ENCODE measurements at places on chromosomes 4 and X.

DNA sequence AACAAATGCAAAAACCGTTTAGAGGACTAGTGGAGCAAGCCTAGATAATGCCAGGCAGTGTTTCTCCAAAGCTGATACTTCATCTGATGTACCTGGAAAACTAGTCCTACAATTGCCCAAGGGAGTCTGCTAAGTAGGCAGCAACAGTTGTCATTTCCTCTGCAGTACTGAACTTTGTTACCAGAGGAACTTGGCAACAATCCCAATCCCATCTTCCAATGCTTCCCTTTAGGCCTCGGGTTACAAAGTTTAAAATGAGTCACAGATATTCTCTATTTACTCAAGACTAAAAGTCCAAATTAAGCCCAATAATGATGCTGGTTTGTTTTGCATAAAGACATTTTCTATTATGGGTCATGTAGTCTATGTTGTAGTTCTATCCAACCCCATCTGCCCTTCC lies 120.0 kb upstream of the GLRA2 start:
- DNase-seq, result no peak

- peak; percentile 18 for DNase-seq
Measured at GRCh38 chrX:129686422-129686948, 31.7 kb upstream of the APLN start.

DNA sequence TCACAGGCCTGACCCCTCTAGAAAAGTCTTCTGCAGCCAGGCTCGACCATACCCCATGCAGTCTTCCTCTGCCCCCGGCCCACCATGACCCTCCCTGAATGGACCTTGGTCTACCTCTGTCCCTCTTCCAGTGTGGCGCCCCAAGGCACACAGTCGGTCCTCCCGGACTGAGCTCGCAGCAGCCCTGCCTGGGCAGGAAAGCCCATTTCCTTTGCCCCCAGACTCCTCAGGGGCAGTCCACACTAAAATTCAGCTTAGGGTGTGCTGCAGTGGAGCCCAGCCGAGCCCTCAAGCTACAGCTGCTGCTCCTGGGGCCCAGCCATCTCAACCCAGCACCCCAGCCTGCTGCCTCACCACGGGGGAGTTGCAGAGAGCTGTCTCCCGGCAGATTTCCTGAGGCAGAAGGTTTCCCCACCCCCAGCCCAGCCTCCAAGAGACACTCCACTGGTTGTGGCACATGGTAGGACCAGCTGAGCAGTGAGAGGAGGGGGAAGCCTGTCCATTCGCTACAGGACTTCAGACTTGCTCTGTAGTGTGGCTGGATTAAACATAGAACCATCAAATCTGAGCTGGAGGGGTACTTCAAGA lies 37.5 kb upstream of the IQSEC2 start:
- no peak for DNase-seq

GRCh38 chr4:147102596-147102995 lies 156.9 kb upstream of the TTC29 start:
- DNase-seq, result no peak

DNA sequence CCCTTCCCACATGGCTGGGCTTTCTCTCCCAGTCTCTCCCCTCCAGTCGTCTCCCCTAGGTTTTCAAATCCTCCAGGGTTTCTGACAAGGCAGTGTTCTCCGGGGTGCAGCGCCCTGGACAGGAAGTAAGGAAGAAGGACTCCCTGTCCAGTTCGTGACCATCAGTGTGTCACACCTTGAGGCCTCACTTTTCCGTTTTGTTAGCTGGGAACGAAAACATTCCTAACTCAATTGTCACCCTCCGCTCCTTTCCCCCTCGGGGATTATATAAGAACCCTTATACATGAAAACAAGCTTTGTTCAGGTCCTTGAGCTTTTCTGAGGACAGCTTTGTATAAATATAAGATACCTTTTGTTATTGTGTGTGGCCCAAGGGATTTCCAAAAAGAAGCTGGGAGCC lies 92.1 kb downstream of the KDR start:
- DNase-seq, result no peak

DNA sequence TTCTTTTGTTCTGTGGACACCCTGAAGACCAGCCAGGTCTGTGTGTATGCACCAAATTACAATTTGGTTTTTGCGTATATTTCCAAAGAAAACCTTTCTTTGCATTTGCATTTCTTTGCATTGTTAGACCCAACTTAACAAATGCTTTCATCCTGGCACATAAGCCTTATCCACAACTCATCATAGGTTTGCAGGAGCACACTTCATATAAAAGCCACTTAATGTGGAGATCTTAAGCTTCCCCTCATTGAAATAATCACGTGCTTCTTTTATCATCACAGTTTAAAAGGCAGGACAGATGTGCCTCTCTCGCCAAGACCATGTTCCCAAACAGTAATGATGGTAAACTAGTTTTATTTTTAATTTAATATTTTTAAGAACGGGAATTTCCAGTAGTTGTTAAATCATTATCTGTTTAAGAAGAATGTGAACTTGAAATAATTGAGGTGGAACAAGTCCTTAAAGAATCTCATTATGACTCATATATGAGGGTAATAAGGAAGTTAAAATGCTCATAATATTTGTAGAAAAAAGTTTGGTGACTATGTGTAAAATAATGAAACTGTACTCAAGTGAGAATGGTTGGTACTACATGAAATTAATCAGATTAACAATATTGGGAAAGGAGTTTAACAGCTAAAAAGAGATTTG lies 65.5 kb downstream of the GLRA3 start:
- no peak for DNase-seq

DNA sequence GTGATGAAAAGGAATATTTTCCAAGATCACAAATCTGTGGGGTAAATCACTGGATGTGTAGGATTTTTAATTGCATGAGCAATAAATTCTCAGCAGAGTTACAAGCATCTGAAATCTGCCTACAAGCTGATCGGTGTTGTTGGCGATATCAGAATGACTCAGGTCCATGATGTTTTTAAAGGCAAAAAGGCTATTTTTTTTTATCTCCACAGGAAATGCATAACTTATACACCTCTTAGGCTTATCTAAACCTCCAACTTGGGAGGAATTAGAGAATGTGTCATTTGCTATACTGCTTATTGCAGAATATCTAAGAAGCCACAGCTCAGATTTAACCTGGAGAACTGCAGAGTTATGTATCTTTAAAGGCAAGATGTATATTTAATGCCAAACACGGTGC lies 61.6 kb downstream of the KIT start:
- no peak for DNase-seq

DNA sequence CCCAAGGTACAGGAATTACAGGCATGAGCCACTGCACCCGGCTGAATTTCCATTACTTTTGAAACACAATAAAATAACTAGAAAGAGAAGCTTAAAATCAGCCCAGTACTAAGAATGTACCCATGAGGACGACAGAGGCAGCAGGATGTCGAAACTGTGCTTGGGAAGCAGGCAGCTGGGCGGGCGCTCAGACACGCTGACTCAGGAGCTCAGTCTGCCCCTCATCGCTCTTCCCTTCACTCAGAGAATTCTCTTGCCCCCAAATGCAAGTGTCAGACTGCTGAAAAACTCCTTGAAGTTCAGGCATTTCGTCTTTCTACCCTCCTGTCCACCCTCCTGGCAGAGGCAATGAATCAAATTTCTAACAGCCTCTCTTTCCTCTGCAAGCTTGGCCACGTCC lies 41.0 kb upstream of the CDKN2AIP start:
- DNase-seq, result no peak

DNA sequence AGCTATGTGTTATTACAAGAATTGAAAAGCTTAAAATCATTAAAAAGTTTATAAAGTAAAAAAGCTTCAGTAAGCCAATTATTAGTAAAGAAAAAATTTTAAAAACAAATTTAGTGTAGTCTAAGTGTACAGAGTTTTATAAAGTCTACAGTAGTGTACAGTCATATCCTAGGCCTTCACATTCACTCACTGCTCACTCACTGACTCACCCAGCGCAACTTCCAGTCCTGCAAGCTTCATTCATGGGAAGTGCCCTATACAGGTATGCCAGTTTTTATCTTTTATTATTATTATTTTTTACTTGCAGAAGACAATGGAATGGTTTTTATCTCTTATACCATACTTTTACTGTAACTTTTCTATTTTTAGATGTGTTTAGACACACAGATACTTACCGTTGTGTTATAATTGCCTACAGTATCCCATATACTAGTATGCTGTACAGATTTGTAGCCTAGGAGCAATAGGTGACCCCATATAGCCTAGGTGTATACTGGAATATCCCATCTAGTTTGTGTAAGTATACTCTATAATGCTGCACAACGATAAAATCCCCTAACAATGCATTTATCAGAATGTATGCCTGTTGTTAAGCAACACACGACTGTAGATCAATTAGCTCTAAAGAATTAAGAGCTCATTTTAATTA lies 230.7 kb downstream of the DCLK2 start:
- DNase-seq, result no peak

- DNase-seq, result no peak
Measured at GRCh38 chr4:118398226-118399090, 45.7 kb upstream of the PRSS12 start.

GRCh38 chr4:55330241-55330640 lies 15.8 kb upstream of the SRD5A3 start:
- DNase-seq, result no peak

DNA sequence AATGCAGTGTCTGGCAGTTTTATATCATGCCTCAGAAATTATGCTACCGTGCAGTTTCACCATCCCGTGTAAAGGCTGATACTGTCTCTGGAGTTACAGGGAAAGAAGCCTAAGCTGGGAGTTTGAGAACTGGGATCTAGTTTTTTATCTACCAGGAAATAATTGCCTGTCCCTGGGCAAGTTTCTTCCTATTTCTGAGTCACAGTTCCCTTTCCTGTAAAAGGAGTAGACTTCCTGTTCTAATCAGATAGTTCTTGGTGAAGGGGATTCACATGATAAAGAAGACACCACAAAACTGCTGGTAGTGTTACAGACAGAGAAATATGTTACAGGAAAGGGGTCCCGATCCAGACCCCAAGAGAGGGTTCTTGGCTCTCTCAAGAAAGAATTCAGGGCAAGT lies 17.1 kb downstream of the HERC3 start:
- DNase-seq, result no peak

DNA sequence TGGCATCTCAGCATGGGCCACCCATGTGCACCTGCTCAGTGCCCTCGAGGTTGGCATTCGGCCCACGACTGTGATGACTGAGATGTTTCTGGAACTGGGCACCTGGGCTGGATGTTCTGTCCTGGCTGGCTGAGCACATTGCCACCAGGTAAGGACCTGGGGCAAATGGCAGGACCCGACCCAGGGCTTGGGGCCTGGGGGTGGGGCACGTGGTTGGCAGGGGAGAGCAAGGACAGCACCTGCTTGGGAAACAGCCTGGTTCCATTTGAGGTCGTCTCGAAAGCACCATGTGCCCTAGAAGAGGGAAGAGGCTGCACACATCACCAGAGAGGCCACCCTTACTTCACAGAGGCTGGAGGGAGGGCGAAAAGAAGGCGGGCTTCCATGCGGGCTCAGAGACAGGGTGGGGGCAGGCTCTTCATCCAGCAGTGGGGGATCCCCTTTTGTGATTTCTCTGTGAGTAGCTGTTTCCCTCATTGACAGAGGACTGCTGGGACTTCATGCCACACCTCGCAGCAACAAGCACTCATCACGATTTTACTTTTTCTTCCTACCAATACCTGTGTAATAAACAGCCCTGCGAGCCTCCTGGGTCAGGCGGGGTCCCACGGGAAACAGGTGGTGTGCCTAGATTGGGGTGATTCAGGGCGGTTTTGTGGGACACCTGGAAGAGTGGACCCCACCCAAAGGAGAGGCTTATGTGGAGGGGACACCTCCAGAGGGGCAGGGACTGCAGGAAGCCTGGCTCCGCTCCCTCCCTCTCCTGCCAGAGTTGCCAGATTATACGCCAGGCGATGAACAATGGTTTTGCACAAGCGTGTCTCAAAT lies 12.0 kb downstream of the TMEM187 start:
- no peak for DNase-seq

- DNase-seq, result no peak
Measured at GRCh38 chr4:124640022-124640730, 72.4 kb downstream of the ANKRD50 start.

DNA sequence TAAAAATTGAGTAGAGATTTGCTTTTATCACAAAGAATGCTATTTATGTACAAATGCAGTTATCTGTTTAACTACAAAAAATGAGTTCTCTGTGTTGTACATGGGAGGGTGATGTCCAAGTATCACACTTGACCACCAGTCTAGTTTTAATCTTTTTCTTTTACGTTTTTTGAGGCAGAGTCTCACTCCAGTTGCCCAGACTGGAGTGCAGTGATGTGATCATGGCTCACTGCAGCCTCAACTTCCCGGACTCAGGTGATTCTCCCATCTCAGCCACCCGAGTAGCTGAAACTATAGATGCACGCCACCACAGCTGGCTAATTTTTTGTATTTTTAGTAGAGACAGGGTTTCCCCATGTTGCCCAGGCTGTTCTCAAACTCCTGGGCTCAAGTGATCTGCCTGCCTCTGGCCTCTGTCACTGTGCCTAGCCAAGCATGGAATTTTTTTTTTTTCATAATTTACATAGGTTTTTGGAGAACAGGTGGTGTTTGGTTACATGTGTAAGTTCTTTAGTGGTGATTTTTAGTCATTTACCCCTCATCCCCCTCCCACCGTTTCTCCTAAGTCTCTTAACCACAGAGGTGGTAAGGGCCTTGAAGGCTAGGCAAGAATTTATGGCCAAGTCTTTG lies 47.9 kb upstream of the RPA4 start:
- no peak for DNase-seq

DNA sequence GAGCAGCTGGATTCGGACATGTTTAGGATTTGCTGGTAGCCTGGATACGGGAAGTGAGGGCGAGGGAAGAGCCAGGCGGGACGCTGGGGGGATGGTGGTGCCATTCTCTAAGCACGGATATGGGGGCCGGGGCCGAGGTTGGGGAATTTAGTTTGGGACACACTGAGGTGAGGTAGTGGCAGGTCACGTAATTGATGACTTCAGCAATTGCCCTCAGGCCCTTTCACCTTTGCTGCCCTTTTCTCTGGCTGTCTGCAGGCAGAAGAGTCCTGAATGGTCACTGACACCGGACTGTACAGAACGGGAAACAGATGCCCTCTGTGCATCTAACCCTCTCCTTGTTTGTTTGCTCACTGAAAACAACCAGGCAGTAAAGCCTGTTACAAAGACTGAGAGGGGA lies 16.9 kb upstream of the HMGB3 start:
- no peak for DNase-seq

GRCh38 chr4:36152735-36153134 lies 91.6 kb downstream of the ARAP2 start:
- DNase-seq, result no peak

DNA sequence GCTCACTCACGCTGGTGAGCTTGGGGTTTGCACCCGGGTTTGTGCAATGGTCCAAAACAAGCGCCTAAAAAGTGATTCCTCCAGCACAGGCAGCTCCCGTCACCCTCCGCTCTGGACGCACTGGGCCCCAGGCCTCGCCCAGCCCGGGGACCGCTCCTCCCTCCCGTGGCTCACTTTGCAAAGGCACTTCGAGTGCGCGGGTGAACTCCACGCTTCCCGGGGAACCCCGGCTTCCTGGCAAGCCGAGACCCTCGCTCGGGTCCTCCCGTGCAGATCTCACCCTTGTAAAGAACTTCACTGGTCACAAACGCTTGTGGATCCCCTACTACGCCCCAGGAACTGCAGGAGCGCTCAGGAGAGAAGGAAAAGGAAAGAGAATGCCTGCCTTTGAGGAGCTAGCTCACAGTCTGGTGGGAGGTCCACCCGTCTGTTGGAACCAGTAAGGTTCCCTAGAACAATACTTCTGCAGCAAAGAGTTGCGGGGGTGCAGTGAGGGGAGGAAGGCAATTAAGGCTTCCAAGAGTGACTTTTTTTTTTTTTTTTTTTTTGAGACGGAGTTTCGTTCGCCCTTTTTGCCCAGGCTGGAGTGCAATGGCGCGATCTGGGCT lies at the start of gene CTPS2:
TSS of gene CTPS2 (minus strand) at position 122 of the 608 bp plus-strand sequence. CDS start 9,767 bp downstream, outside the sequence.
- DNase-seq, result no peak

- no peak for DNase-seq
Measured at GRCh38 chrX:30893206-30893605, 4.2 kb upstream of the TAB3 start.

- no peak for DNase-seq
Measured at GRCh38 chr4:65592089-65592488, 78.2 kb downstream of the EPHA5 start.
